MCF 10A (cell line): ENCODE measurements at places on chromosomes 11 and 22.

- DNase-seq, result no peak
Measured at GRCh38 chr11:128515086-128515485, 72.3 kb downstream of the ETS1 start.

DNA sequence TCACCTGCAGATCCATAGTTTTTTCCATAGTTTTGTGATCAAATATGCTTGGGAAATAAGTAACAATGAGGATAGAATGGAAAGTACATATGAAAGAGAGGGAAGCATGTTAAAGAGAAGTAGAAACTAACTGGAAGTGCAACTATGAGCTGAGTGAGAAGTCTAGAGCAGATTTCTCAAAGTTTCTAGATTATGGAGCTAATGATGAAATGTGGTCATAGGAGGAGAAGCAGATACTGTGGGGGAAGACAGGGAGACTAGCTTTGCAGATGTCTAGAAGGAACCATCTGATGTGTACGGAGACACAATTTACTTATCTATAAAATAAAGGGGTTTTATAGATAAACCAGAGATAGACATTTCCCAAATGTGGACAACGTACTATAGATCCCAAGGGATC lies 37.1 kb downstream of the RELT start:
- no peak for DNase-seq

GRCh38 chr22:44625981-44626687 lies 75.9 kb upstream of the PRR5 start:
- peak; percentile 67 for DNase-seq

DNA sequence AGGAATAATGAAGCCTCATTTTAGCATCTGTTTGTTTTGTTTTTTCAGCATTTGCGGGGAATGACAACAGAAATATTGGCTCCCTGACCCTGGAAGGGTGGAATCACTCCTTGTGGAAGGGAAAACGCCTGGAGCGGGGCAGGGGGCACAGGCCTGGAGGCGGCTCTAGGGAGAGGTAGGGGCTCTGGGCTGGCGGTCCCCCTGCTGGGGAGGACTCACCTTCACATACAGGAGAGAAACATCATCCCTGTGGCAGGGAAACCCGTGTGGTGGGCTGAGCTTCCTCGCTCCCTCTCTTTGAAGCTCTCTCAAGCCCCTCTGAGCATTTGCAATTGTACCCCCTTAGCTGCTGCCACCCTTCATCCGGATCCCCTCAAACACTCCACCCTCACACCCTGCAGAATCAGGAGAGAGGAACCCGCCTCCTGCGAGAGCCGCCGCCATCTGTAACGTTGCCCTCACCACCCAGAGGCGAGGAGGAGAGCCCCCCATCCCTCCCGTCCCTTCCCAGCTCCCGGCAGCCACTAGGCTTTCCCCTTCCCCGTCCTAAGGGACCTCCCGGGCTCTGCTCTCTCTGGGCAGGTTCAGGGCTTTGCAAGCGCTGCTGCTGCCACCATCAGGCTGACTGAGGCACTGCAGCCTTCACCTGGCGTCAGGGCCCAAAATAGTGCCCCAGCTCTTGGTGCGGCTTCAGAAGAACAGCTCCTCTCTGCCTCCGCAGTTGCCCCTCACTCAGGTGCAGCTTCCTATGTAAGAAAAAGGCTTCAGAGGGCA lies 10.4 kb downstream of the KIRREL3 start:
- peak; percentile 49 for DNase-seq

- peak; percentile 17 for DNase-seq
Measured at GRCh38 chr11:33630936-33631748, 69.5 kb downstream of the C11orf91 start.

DNA sequence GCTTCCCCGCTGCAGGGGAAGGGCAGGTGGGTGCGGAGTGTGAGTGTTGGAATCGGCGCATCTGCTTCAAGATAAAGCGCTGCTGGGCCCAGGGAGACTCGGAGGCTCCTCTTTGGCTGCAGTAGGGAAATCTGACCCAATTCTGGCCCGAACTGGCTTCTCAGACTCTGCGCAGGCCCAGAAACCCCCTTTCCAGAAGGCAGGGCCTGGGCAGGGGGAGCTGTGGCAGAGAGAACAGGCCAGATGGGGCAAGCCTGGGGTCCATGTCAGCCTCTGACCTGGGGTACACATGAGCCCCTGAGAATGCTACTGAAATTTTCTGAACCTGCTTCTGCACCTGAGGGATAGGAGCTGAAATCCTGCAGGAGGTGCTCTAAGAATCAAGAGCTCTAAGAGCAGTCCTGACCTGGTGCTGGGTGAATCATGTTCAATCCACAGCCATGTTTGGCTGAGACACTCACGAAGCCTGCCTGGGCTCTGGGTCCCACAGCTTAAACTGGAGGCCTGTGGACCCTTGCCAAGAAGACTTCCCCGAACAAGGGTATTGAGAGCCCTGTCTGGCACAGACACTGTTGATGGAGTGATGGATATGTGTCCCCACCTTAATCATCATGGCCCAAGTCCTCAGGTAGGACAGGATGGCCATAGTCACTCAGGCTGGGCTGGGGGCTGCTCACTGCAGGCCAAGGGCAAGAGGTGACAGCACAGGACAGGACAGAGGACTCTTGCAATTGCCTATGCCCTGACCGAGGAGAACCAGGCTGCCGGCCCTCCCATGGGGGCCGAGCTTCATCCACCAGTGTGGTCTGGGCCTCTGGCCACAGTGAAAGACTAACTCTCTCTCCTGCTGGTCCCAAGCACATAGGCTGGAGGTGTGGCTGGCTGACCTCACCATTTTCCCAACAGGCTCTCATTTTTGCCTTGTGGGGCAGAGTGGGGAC lies 6.9 kb downstream of the RAB3IL1 start:
- no peak for DNase-seq

- DNase-seq, result no peak
Measured at GRCh38 chr11:17887779-17888178, 125.1 kb downstream of the SERGEF start.

DNA sequence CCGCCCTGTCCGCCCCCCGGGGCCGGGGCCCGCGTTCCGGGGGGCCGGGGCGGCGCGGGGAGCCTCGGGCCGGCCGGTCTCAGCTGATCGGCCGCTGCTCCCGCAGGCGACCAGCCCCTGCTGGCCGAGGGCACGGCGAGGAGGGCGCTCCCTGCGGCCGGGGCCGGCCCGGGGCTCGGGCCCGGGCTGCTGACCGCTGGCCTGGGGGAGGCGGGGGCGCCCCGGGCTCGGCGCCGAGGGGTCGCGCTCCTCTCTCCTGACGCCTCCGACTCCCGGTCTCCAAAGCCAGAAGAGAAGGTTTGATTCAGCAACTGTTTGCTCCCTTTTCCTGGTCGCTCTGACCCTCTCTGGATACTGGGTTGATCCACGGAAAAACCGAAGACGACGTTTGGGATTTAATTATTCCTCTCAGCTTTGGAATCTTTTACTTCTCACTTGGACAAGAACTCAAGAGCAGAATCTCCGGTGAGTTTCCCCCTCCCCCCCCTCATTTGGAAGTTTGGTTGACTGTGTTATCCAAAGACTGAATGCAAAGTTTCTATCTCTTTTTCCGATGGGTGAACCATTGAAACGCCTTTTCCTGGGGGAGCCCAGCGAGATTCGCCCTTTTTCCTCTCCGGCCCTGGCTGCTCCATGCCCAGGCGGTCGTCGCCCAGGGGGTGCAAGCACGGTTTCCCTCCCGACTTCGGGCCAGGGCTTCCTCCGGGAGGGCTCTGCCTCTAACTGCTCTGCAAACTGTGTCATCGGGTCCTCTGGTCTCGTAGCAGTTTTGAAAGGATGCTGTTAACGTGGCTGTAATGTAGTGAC lies 725 bp downstream of the KDM2A start:
- DNase-seq, result peak; percentile 38

DNA sequence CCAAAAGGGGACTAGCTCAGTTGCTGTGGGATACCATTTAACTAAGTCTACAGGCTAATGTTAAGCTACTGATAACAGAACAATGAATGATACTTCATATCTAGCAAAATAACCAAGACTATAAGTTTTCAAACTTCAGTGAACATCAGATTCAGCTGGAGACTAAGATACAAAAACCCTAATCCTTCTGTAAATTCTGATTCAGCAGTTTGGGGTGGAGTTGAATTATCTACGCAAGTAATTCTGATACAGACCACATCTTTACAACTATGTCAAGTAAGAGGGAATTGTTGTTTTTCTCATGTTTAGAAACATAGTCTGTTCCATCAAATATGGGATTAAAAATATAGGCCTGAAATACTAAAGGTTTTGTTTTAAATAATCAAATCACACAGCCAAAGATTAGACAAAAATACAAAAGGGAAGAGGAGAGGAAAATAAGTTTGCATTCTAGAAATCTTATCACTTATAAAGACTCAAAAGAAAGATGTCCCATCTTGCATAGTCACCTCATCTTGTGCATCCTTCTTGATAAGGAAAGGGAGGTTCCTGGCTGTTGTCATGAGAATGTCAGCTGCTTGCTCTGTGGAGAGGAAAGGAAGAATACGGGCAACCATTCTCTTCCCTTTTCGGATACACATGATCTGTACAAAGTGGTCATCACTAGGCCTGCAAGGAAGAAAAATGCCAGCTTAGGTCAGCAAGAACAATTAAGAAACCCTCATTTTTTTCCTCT lies 21.4 kb downstream of the PATL1 start:
- no peak for DNase-seq

DNA sequence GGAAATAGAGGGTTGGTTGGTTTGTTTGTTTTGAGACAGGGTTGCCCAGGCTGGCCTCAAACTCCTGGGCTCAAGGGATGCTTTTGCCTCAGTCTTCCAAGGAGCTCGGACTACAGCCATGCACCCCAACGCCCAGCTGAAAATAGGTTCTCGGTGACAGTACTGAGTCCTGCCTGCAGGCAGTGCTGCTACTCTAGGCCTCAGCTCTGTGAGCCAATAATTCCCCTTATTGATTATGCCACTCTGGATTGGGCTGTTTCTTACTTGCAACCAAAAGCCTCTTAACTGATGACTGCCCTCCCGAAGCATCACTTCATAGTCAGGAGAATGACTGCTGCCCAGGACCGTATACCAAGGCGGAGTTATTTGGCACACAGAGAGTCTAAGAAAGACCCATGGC lies 1.2 kb upstream of the C11orf16 start:
- DNase-seq, result no peak

- DNase-seq, result no peak
Measured at GRCh38 chr11:120510406-120511115, 987 bp upstream of the GRIK4 start.

DNA sequence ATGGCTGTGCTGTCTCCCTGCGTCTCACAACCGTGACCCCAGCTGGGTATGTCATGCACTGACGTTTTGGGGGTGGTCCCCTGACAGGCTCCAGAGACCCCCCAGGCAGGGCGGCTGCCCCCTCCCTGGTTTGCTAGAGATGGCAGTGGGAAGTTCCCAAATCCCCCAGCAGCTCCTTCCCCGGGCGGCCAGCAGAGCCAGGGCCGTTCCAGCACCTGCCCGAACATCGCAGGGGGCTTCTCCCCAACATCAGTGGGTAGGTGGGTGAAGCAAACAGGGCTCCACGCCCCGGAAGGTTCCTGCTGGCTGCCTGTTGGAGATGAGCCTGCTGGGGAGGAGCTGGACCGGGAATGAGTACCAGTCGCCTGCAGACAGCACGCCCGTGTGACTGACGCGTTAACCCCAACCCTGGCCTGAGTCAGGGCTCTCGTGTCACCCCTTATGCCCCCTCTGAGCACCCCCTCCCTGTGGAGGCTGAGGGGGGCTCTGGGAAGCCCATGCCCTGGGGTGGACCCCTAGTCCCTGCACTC lies 45.6 kb downstream of the GRAMD4 start:
- no peak for DNase-seq

- DNase-seq, result no peak
Measured at GRCh38 chr22:49561338-49561737, 266.3 kb downstream of the BRD1 start.

GRCh38 chr11:746289-747157 lies 741 bp upstream of the TALDO1 start:
- DNase-seq, result peak; percentile 41

DNA sequence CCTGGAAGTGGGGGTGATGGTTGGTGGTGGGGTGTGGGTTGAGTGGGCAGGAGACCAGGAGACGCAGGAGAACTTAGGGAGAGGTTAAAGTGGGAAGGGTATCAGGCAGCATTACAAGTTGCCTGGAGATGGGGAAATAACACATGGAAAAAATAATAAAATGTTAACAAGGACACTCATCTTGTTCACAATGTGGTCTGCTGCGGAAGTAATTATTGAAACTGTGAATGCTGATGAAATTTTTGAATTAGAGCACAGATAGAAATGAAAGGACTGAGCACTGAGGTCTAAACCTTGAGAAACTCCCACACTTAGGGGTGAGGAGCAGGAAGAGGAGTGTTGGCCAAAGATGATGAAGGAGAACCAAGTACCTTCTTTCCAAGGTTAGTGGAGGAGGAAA lies 346.0 kb upstream of the PLET1 start:
- DNase-seq, result no peak

DNA sequence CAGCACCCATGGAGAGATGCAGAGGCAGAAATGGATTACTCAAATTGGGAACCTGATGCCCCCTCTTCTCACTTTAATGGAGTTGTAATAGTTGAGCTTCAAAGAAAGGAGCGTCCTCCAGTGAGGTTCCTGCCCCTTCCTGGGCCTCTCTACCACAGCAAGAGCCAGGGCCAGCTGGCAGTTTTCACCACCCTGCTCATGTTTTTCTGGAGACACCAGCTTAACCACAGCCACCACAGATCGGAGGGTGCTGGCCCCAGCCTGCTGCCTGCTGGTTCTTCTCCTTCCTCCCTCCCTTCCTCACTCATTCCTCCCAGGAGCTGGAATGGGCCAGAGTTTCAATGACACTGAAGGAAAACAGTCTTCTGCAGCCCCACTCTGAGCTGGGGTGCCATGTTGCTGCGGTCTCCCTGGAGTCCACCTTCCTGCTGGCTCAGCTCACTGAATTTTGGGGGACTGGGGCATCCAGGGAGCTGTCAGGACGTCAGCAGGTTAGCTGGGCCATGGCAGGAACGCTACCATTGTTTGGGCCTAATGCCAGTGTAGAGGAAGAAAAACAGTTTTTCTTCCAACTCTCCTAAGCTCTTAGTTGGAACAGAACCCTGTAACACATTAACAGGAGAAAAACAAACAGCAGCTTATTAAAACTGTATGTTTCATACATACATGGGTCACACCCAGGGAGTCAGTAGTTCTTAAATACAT lies 57.7 kb downstream of the TRAF6 start:
- no peak for DNase-seq

GRCh38 chr11:100646545-100646944 lies 40.5 kb upstream of the ARHGAP42 start:
- no peak for DNase-seq

DNA sequence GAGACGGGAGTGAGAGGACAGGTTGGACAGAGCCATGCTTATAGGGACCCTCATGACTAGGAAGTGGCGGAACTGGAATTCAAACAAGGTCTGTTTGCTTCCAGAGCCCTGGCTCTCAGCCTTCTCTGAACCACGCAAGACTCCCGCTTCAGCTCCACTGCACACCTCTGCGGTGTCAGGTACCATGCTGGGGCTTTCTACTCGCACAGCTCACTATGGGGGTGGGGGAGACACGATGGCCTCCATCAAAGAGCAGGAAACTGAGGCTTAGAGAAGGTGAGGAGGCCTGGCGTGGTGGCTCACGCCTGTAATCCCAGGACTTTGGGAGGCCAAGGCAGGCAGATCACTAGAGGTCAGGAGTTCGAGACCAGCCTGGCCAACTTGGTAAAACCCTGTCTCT lies 14.2 kb downstream of the SUN2 start:
- DNase-seq, result no peak
